ENCODE measurements at places on chromosomes 11 and 22. TPM values are rescaled to one million over a fixed set of nuclear protein-coding genes. Genes with fewer than 3 reads are reported as not detected.

The CCDC89 gene
- total RNA-seq: 0.24 TPM

The PRODH gene
- total RNA-seq: 8.0 TPM

The OR51B2 gene
- not detected for total RNA-seq

The SCUBE1 gene
- total RNA-seq: 0.16 TPM

The ATG2A gene
- 24.1 TPM for total RNA-seq

The ZNF280B gene
- 1.1 TPM for total RNA-seq

The TMEM191C gene
- total RNA-seq: 1.3 TPM

The SLC22A8 gene
- not detected for total RNA-seq

The PTDSS2 gene
- total RNA-seq: 26.8 TPM

The TRIM6 gene
- 1.3 TPM for total RNA-seq

The OR2AG1 gene
- not detected for total RNA-seq

The AASDHPPT gene
- total RNA-seq: 29.9 TPM

The C11orf86 gene
- not detected for total RNA-seq

The TSKU gene
- 46.6 TPM for total RNA-seq

The ACCSL gene
- total RNA-seq: not detected

The APBB1 gene
- total RNA-seq: 80.9 TPM

The SAA4 gene
- not detected for total RNA-seq

The SUSD2 gene
- 9.5 TPM for total RNA-seq

The OR2AT4 gene
- total RNA-seq: not detected

The APOL3 gene
- total RNA-seq: 13.8 TPM

The SYT7 gene
- total RNA-seq: 23.6 TPM

The BLID gene
- 1.2 TPM for total RNA-seq

The DEFB131B gene
- not detected for total RNA-seq

The INS gene
- total RNA-seq: not detected

The RASSF10 gene
- total RNA-seq: 1.2 TPM

The SNX32 gene
- 0.37 TPM for total RNA-seq

The SOX6 gene
- 14.3 TPM for total RNA-seq

The ARHGAP8 gene
- total RNA-seq: 0.24 TPM

The NXPE1 gene
- total RNA-seq: not detected

The IGF2 gene
- total RNA-seq: 61.9 TPM

The DERL3 gene
- total RNA-seq: 10.6 TPM

The SSTR3 gene
- not detected for total RNA-seq

The ZW10 gene
- 7.9 TPM for total RNA-seq

The GLYAT gene
- not detected for total RNA-seq

The LMO1 gene
- not detected for total RNA-seq

The SAA1 gene
- total RNA-seq: 1.6 TPM

The ANO1 gene
- total RNA-seq: 29.4 TPM

The PNPLA3 gene
- not detected for total RNA-seq

The THY1 gene
- 2.0 TPM for total RNA-seq

The VSIG10L2 gene
- total RNA-seq: not detected

The PRRG4 gene
- total RNA-seq: 2.7 TPM

The CALCA gene
- total RNA-seq: not detected

The ESAM gene
- total RNA-seq: 64.6 TPM

The IGSF9B gene
- total RNA-seq: 32.1 TPM

The SSH3 gene
- total RNA-seq: 14.7 TPM

The KCTD17 gene
- total RNA-seq: 54.8 TPM

The CHRM4 gene
- total RNA-seq: 0.28 TPM

The PGR gene
- 8.2 TPM for total RNA-seq

The DKK3 gene
- total RNA-seq: 2,934 TPM

The FBLN1 gene
- 354 TPM for total RNA-seq

The KCNK7 gene
- total RNA-seq: not detected

The NELL1 gene
- not detected for total RNA-seq

The MRGPRE gene
- not detected for total RNA-seq

All from right atrium auricular region (tissue), 2 donors.